ENCODE measurements at places on chromosomes 7 and 10. TPM values are rescaled to one million over a fixed set of nuclear protein-coding genes. Genes with fewer than 3 reads are reported as not detected.

- no peak for DNase-seq
Measured at GRCh38 chr10:48494611-48495010, 110.3 kb downstream of the ARHGAP22 start.

DNA sequence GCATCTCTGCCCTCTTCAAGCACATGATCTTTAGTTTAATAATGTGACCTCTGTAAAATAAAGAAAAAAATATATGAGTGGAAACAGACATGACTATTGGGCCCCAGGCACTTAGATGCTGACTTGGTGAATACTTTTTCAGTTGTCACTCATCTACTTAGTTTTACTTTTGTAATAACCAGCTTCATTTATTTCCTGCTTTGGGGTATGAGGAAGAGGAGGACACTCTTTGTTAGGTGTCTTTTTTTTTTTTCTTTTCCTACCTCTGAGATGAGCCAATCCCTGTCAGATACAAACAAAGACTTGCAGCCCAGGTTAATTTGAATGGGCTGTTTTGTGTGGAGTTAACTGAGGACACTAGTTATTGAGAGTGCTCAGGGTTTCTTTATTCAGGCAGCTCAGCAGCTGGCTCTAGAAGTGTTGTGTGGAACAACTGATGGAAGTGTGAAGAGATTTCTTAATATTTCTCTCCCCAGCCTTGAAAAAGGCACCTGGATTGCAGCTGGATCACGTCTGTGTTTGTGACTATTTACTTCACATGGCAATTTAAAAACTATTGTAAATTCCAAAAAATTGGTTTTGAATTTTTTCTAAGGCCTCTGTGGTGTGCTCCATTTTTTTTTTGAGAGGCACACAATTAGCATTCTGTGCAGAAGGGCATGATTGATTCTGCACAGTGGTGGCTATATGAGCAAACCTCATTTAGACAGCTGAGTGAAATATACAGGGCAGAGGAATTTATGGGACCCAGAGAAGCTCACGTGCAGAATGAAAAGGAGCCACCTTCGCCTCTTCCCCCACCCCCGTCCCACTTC, 333.8 kb downstream of the LRMDA start:
- DNase-seq, result no peak

DNA sequence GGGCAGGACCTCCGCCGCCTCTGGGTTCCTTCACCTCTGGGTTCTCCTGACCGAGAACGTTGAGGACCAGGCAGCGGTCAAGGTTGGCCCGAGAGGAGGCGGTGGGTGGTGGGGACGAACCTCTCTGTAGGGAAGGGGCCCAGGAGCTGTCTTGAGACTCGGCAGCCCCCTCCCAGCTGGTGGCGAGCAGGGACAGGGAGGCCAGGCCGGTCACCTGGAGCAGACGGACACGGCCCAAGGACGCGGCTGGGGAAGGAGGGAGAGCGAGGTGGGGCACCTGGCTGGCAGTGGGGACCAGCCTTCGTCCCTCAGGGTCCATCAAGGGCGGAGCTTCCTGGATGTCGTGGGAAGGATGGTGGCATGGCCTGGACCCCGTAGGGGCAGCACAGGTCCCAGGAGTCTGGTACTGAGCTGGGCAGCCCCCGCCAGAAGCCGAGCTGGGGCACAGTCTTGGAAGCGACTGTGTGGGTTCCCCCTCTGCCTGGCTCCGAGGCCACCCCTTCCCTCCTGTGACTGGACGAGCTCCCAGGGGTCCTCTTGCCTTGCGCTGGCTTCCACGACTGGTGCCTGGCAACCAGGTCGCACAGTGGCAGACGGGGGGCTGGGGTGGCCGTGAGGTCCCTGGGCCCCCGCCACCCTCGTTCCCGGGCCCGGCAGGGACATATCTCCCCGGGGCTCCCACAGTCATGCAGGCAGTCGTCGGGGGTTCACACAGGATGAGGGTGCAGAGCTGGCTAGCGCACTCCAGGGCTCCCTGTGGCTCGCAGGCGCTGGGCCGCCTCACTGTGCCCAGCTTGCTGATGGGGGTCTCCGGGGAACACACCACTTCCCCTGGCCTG, 89.9 kb downstream of the DNAJB6 start:
- no peak for DNase-seq

GRCh38 chr7:100568896-100569844, 4.5 kb downstream of the SAP25 start:
- peak; percentile 80 for DNase-seq

DNA sequence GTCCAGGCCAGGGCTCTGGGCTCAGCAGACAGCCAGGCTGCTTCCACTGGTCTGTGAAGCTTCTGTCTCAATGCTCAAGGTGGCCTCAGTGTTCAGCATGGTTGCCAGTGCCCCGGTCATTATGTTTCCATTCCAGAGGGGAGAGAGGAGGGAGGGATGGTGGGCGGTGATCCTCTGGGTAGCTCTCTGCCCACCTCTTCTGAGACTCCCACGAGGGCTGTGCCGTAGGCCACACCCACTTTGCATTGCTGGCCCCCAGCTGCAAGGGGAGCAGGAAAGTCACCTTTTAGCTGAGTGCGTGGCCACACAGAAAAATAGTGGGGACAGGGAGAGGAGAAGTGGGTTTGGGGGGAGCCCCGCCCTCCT, 42.5 kb downstream of the FOXK1 start:
- peak; percentile 34 for DNase-seq

The TFEC gene
- total RNA-seq, result not detected

DNA sequence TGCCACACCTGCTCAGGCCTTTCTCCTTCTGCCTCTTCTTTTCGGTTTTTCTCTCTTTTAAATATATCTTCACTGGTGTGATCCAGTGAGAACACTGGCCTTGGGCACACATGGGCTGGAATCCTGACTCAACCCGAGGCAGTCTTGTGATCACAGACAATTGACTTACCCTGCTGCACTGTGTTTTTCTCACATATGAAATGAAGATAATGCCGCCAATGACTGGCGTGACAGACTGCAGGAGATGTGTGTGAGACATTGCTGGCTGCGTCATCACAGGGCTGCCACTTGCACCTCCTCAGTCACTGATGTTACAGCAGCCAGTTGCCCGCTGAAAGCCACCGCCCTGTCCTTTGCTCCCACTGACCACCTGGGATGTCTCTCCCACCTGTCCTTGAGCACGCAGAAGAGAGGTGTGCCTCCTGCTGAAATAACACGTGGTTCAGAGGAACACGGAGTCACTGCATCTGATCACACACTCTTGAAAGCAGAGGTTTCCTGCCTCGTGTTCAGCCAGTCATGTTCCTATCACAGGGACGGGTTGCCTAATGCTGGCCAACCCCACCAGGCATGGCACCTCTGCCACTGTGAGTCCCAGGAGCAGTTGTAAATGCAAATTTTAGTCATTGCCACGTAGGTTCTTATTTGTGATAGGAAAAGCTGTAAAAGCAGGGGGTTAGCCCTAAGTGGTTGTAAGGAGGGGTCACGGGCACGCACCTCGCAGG, 124.6 kb upstream of the LANCL2 start:
- DNase-seq, result no peak

- DNase-seq, result peak; percentile 57
Measured at GRCh38 chr7:25314094-25314730, 85.9 kb upstream of the NPVF start.

DNA sequence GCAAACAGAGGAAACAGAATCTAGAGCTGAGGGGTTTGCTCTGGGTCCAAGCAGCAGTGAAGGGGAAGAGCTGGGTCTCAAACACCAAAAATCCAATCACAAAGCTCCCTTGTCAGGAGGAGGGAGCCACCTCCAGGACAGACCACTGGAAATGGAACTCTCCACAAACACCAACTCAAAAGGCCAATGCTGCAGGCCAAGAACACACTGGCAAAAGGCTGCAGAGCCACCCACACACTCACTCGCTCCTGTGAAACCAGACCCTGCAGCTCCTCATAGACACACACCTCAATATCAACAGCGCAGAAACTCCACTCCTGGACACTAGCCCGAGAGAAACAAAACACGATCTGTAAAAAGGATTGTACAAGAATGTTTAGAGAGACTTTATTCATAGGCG, 213.5 kb downstream of the PTPRN2 start:
- DNase-seq, result no peak

DNA sequence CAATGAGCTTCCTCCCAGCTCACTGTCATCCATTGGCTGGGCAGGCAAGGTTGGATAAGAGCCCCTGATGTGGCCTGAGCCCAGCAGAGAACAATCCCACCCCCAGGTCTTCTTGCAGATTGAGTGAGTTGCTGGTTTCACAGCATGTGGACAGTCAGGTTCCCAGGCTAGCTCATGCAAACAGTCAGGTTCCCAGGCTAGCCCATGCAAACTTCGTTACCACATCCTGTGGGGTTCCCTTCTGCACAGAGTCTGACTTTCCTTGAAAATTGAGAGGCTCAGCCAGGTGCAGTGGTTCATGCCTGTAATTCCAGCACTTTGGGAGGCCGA, 67.1 kb downstream of the TMEM130 start:
- no peak for DNase-seq

DNA sequence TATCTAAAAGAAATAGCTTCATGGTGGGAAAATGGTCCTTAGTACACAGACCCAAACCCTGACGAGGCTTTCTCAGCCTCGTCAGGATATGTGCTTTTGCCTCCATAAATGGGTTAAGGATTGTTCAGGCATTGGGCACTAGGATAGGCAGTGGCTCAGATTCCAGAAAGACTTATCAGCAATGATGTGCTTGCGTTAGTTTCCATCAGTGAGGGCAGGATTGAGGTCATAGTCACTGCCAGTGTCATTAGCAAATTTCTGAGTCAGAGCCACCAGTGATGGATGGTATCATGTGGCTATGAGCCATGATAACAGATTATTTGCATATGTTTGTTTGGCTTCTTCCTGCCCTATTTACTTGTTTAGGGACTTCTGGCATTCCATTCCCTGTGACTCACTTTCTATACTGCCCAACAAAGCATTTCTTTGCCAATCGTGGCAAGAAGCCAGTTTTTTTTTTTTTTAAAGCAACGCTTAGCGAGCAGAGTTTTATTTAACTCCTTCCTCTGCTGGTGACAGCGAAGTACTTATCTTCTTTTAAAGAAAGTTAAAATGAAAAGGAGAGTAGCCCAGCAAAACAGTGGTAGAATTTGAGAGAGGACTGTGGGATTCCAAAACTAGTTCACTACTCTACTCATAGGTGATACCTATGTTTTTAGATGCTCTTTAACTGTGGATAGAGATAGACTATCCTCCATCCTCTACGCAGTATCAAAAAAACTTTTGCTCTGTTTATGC, 44.4 kb downstream of the MYPN start:
- peak; percentile 77 for DNase-seq

- DNase-seq, result peak; percentile 14
Measured at GRCh38 chr10:117609095-117609795, 66.7 kb downstream of the EMX2 start.

The TEX47 gene
- total RNA-seq, result not detected

- DNase-seq, result no peak
Measured at GRCh38 chr7:154857728-154858681, 144.9 kb downstream of the PAXIP1 start.

The GPR141 gene
- total RNA-seq, result not detected

The EFCAB10 gene
- not detected for total RNA-seq

DNA sequence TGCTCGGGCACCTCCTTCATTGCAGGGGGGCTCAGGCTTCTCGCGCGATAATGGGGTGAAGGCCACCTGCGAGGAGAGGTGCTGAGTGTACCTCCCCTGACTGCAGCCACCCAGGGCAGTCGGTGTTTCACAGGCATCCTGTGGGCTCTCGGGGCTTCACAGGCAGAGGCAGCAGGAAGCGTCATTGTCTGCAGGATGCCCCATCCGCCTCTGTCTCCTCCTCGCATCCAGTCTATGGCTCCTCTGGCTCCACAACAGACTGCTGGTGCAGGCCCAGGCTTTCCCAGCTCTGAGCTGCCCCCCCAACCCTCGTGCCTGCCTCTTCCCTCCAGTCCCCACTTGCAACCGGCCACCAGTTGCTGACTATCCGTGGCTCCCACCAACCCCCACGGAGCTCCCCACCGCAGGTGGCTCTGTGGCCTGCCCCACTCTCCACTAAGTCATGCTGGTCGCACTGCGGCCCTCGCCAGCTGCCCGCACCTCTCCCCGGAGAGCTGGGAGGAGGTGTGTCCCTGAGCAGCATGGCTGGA, 36.5 kb downstream of the CAMK2B start:
- DNase-seq, result no peak

The PLEKHS1 gene
- 13.8 TPM for total RNA-seq

- DNase-seq, result no peak
Measured at GRCh38 chr7:127418459-127418858, 26.0 kb upstream of the ZNF800 start.

The SPAM1 gene
- total RNA-seq, result not detected

DNA sequence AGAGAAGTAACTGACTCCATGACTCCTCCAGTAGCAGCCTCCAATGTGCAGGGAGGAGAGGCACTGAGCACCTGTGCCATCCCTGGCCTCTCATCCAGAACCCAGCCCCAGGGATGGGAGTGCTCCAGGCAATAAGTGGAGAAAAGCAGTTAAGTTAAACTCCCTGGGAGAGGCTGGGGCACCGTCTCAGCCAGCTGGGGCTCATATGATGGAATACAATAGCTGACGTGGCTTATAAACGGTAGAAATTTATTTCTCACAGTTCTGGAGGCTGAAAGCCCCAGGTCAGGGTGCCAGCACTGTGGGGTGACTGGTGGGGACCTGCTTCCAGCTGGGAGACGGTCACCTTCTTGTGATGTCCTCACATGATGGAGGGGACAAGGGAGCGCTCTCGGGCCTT, 94.7 kb downstream of the RAMP3 start:
- no peak for DNase-seq

- no peak for DNase-seq
Measured at GRCh38 chr10:72267819-72268399, 5.8 kb upstream of the DDIT4 start.

- DNase-seq, result no peak
Measured at GRCh38 chr10:1142596-1142995, 86.4 kb downstream of the WDR37 start.

Measured in Calu3 (cell line).